ENCODE measurements at places on chromosomes 3 and 15. TPM values are rescaled to one million over a fixed set of nuclear protein-coding genes. Genes with fewer than 3 reads are reported as not detected.

GRCh38 chr3:185924375-185924774, 13.4 kb downstream of the TRA2B start:
- DNase-seq = no peak

DNA sequence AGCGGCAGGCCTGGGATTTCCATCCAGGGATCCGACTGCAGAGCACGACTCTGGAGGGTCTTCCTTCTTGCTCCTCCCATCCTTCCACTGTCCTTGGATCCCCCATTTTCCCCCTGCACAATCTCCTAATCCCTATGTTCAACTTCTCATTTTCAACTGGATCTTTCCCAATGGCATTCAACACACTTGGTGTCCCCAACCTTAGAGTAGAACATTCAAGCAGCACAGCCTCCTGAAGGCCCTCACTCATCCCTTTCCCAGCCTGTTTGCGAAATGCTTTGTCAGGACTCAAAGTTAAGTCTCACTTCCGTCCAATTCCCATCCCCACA, 32.3 kb downstream of the RPN1 start:
- DNase-seq = no peak

Gene TCF12
- 72.6 TPM for total RNA-seq

GRCh38 chr15:42457445-42458442, 33.2 kb downstream of the ZNF106 start:
- DNase-seq = peak; percentile 29

Gene CELSR3
- 22.2 TPM for total RNA-seq

DNA sequence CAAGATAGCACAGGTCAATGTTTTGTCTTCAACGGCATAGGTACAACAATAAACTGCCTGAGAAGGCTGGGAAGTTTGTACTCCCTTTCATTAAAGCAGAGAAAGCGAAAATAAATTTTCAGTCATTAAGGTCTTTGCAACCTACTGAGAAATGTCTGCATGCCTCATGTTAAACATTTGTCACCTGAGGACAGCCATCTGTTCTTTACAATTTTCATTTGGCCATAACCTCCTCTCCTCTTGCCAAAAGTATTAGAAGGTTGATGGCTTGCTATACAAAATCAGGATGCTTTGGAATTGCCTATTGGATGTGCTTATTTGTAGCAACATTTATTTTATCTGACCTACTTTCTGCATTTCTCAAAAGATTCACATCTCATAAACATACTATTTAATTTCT, 122.7 kb downstream of the GOLIM4 start:
- DNase-seq = no peak

- no peak for DNase-seq
Observed at GRCh38 chr15:69004011-69004410, 10.5 kb upstream of the NOX5 start.

Gene CORO2B
- total RNA-seq = 88.8 TPM

DNA sequence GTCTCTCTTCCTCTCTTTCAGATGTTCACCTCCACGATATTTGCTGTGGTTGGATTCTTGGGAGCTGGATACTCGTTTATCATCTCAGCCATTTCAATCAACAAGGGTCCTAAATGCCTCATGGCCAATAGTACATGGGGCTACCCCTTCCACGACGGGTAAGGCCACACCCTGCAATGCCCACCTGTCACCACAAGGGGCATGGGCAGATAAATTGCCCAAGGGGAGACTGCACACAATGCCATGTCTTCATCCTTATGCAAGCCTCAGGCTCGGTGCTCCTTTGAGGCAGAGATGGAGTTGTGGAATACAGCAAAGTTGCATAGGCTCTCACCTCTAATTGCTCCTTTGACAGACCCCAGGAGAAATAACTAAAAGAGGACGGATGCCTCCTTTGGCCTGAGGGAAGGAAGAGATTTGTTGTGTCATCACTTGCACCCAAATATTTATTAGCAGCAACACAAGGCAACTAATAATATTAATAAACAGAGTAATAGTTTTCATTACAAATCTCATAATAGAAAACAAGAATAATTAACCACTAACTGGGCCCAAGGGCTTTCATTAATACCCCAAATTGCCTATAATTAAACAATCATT, 13.2 kb downstream of the TM4SF4 start:
- no peak for DNase-seq

Measured in dorsolateral prefrontal cortex (tissue), 122 donors.